ENCODE measurements at places on chromosomes 11 and 22.

- no peak for DNase-seq
These were observed 30.7 kb downstream of the SLC22A25 start for GRCh38 chr11:63212742-63213141.

DNA sequence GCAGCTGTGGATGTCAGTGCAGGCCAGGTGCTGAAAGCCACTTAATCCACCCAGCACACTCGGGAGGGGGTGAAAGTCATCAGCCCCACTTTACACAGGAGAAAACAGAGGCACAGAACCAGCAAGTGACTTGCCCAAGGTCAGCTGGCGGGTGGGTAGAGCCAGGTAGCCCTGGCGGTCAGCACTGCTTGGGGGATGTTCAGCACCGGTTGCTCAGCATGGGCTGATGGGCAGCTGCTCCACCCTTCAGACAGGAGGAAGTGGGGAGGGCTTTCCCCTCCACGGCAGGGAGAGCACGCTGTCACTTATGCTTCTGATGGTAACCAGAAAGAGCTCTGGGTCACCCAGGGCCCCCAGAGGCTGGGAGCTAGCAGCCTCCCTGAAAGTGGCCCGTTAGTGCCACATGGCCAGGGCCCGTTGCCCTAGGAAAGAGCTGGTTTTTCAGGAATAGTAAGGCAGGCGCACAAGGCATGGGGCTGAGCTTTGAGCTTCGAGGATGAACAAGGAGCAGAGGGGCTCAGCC, 417.9 kb downstream of the CTTN start:
- DNase-seq: no peak

- no peak for DNase-seq
These were observed 234.3 kb upstream of the TENM4 start for GRCh38 chr11:79675081-79675480.

GRCh38 chr11:102955624-102956023, at the start of gene MMP13:
Gene MMP13 (minus strand): TSS chr11:102955732. CDS start chr11:102955705, 27 bp downstream.
- DNase-seq: no peak

GRCh38 chr22:26711205-26711963, 54.0 kb downstream of the MIAT start:
- DNase-seq: no peak

Data from NCI-H2171 (cell line).